Naive thymus-derived CD4-positive, alpha-beta T cell (primary cell): ENCODE measurements at places on chromosomes 16 and 17. TPM values are rescaled to one million over a fixed set of nuclear protein-coding genes. Genes with fewer than 3 reads are reported as not detected.

C17orf58 gene
- total RNA-seq, result 0.59 TPM

TLCD2 gene
- 0.49 TPM for total RNA-seq

DLX4 gene
- 0.74 TPM for total RNA-seq

ERN1 gene
- 110 and 115 TPM in 2 replicates for total RNA-seq

CDH13 gene
- total RNA-seq, result not detected

ST6GALNAC1 gene
- 2.0 TPM for total RNA-seq
